ENCODE measurements at places on chromosomes 13 and 19.

- no peak for DNase-seq
Measured at GRCh38 chr13:94239135-94239534, 240.3 kb downstream of the DCT start.

DNA sequence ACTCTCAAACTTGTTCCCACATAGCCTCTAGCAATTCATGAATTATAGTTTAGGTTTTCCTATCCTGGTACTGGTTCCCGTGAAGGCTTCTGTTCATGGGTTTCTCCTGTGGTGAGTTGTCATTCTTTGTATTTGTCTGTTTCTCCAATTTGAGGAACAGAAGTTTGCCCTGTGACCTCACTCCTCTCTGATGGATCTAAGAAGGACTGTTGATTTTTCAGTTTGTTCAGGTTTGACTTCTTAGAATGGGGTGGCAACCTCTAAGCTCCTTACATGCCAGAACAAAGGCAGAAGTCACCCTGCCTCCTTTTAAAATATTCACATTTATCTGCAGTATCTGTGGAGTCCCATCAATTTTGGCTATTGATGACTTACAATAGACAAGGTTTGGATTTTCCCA lies 354.0 kb downstream of the SPRY2 start:
- DNase-seq: no peak

- peak; percentile 68 for DNase-seq
Measured at GRCh38 chr13:27293076-27293691, 22.6 kb downstream of the RASL11A start.

DNA sequence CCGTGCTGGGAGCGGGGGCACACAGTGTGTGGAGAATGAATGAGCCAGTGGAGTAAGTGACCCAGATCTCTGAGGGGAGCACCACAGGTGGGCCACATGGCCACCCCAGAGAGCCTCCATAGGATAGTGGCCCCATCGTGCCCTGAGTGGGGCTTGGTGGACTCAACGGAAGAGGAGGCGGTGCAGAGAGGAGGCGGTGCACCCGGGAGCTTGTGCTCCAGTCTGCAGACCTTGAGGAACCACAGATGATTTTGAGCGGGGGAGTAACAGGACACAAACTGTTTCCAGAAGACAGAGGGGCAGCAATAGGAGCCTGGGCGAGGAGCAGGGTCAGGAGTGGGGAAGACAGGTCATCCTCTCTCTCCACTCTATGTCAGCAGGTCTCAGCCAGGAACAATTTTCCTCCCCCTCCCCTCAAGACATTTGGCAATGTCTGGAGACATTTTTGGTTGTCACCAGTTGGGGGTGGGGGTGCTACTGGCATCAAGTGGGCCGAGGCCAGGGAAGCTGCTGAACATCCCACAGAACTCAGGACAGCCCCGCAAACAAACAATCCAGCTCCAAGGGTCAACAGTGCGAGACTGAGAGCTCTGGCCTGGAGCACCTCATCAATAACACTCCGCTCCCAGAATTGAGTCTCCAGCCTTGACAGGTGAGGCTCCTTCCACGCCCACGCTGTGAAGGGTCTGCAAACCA lies 182.2 kb downstream of the USP12 start:
- DNase-seq: no peak

DNA sequence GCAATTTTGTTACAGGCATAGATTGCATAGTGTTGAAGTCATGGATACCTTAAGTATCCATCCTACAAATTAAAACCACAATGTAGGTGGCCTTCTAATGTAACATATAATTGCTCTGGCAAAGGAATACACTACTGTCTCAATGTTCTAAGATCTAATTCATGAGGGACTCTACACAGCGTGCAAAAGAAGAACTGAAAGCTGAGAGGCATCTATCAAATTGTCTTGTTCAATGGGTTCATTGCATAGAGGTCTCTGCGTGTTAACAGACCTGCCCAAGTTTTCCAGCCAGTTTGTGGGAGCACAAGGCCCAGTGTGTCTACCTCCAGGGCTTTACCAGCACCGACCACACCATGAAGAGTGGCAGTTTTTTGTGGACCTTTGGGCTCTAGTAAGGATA lies 451.4 kb downstream of the ITGBL1 start:
- DNase-seq: no peak

DNA sequence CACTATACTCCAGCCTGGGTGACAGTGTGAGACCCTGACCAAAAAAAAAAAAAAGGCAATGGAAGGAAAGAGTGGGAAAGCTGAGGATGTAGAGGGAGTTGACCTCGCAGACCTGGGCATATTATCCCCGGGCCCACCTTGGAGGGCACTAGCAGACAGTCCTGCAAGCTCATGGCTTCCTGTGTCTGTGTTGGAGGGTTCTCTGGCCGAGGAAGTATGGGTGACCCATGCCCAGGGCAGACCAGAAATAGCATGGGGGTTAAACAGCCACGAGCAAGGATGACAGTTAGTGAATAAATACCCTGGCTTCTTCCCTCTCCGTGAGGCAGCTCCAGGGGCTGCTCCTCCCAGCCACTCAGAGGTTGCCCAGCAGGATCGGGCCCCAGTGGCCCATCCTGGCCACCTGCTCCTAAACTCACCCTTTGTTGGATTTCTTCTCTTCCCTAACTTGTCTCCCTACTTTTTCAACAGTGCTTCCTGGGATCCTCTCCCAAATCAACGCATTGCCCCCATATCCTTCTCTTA lies 485.8 kb downstream of the ZNF536 start:
- no peak for DNase-seq

DNA sequence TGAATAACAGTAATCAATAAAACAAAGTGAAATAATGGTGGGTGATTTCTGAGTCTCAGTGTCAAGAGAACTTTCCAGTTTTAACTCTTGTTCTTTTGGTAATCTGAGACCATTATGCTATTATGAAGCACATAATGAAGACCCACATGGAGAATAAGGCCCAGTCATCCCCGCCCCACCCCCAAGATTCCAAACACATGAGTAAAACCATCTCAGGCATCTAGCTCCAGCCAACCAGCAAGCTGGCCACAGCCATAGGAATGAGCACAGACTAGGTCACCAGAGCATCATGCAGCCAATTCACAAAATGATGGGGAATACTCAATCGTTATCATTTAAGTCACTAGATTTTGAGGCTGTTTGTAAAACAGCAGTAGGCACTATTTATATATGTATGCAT lies 1769.0 kb upstream of the PCDH20 start:
- no peak for DNase-seq

DNA sequence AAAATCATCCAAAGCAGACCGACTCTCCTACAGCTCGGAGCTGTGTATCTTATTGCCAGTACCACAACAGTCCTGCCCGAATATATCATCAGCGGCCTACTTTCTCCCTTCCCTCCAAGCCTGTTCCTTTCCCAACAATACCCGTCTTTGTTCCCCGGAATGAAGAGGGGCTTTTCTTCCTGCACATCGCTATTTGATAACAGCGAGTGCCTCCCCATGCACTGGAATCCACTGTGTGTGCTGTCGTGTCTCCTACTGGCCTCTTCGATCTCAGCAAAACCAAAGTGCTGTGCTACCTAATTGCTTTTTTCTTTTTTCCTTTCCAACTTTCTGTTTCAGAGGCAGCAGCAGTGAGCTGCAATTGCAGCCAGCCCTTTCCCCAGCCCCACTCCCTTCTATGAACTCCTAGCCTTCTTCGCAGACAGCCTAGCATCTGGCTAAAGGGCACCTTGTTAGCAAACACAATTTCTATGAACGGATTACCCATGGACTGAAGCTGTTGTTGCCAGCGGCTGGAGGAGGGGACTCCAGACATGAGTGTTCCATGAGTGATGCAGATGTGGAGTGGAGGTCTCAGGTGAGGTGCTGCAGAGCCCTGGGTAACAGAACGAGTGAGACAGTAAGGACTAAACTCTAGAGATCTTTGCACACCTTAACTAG lies 43.4 kb downstream of the EFNB2 start:
- DNase-seq: no peak

GRCh38 chr19:46299695-46300094 lies 2.9 kb downstream of the HIF3A start:
- DNase-seq: no peak

DNA sequence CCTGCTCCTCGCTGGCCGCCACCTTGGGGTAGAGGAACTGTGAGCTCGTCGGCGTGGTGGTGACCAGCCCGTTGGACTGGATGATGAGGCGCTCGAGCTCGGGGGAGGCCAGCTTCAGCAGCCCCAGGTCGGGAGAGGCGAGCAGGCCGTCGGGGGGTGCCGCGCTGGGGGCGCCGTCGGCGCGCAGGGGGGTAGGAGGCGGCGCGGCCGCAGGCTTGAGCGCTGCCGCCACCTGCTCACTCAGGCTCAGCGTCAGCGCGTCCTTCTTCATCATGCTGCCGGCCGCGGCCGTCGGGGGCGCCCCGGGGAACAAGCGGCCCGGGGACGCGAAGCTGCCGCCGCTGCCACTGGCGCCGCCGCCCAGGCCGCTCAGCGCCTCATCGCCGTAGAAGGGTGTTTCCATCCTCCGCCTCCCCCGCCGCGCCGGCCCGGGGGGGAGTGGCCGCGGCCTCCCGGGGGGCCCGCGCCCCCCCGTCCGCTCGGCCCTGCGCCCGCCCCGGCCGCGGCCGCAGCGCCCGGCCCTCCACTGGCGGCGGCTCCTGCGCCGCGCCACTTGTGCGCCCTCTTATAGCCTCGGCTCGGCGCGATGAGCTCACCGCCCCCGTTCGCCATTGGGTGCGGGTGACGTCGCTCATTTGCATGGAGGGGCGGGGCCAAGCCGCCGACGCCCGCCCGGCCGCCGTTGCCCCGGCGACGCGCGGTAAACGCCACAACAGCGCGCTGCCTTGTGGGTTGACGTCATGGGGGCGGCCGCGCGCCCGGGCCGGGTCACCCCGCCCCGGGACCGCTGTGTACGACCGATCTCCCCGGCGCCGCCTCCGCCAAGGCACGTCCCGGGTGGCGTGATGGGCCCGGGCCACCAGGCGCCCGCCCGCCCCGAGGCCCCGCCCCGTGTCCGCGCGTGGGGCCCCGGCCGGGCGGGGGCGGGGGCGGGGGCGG lies at the start of gene JUND:
Gene JUND (minus strand): TSS at position 541 of the 939 bp plus-strand sequence. CDS start 138 bp downstream, at position 403.
- peak; percentile 96 for DNase-seq

DNA sequence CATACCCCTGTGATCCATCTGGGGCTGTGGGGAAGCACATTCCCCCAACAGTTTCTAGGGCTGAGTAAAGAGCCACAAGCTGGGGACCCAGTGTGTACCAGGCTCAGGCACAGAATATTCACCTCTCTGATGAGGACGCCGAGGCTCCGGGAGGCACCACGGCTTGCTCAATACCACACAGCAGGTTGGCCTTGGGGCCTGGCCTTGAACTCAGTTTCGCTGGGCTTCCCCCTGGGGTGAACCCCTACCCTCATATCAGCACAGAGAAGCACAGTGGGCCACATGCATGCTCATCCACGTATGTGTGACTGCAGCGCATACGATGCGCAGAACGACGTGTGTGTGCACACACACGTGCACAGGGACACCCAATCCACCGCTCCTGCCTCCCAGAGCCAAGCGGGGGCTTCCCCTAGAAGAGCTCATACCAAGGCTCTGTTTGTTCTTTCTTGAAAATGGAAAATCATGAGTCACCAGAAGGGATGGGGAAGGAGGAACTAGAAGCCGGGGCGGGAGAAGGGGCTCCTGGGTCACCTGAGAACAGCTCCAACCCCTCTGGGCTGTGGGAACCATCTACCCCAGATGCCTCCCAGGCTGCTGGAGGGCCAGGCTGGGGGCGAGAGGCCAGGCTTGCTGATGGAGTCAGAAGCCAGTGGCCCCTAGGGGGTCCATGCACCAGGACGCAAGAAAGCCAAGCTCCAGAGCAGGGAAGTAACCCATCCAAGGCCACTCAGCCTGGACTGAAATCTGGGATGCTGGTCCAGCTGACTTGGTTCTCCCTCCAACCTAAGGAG lies 4.9 kb upstream of the PDE4C start:
- no peak for DNase-seq

GRCh38 chr19:15072930-15073647 lies 8.9 kb upstream of the OR1I1 start:
- DNase-seq: no peak

DNA sequence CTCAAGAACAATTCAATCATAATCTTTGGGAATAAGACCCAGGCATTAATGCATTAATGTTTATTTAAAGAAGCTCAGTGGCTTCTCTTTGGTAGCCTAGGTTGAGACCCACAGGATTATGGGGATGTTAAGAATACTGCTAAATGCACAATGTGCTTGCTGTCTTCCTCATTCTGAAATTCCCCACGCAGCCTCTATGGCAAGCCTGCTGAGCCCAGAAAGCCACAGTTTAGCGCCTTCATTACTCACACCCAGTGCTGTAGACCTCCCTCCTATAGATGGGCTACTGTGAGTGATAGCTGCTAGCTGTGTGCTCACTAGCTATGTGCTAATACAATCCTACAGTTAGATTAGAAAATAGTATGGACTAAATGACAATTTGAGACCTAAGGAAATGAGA lies 90.6 kb downstream of the TNFSF13B start:
- DNase-seq: no peak

DNA sequence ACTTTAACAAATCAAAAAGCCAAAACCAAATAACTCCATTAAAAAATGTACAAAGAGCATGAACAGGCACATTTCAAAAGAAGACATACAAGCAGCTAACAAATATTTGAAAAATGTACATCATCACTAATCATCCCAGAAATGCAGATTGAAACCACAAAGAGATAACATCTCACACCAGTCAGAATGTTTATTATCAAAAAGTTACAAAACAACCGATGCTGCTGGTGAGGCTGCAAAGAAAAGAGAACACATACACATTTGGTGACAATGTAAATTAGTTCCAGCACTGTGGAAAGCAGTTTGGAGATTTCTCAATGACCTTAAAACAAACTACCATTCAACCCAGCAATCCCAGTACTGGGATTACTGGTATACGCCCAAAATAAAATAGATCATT lies 756.0 kb upstream of the PCDH20 start:
- no peak for DNase-seq

- DNase-seq: no peak
Measured at GRCh38 chr13:53167561-53167960, 138.9 kb downstream of the OLFM4 start.

- DNase-seq: no peak
Measured at GRCh38 chr19:13831537-13832467, 36.6 kb downstream of the ZSWIM4 start.
